ENCODE measurements at places on chromosomes 16 and 17.
A peak's percentile ranks its signal among the peaks of the same experiment; 100 is the strongest.

DNA sequence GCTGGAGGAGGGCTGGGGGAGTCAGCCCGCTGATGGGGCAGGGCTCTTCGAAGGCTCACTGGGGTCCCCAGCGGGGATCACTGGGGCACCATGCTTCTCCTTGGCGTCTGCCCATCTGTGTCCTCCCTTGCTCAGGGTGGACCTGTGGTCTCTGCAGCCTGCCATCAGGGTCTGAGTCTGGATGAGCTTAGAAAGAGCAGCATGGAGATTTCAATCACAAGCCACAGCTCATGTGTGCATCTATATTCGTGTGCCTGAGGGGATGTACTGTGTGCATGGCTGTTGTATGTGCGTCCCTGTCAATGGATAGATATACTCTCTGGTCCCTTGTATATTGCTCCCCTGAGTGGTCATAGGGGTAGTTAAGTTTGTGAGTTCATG, 126.6 kb upstream of the SDK2 start:
- H3K4me3 ChIP-seq, result no peak overlapping the region
- DNase-seq, result no peak
- H3K27me3 ChIP-seq, result no peaks in the 10 kb centered on the region
- H3K36me3 ChIP-seq, result no peaks in the 10 kb centered on the region

- H3K27me3 ChIP-seq, result no peaks in the 10 kb centered on the region
- no peak overlapping the region for H3K27ac ChIP-seq
- H3K4me3 ChIP-seq, result no peak overlapping the region
- H3K4me1 ChIP-seq, result no peaks in the 10 kb centered on the region
- no peak for DNase-seq
Observed at GRCh38 chr16:59260892-59261291, 526.8 kb upstream of the GOT2 start.

GRCh38 chr16:56257239-56257638, 66.0 kb downstream of the GNAO1 start:
- peak overlapping the region; percentile 10 for H3K27ac ChIP-seq
- peak; percentile 90 for DNase-seq
- no peaks in the 10 kb centered on the region for H3K36me3 ChIP-seq
- H3K27me3 ChIP-seq, result no peaks in the 10 kb centered on the region
- no peak overlapping the region for H3K4me3 ChIP-seq

- DNase-seq, result no peak
- H3K27me3 ChIP-seq, result no peaks in the 10 kb centered on the region
- no peaks in the 10 kb centered on the region for H3K36me3 ChIP-seq
- no peak overlapping the region for H3K4me3 ChIP-seq
Observed at GRCh38 chr17:47066095-47066494, 87.0 kb upstream of the RPRML start.

- H3K36me3 ChIP-seq, result no peaks in the 10 kb centered on the region
- H3K4me1 ChIP-seq, result no peaks in the 10 kb centered on the region
- no peak for DNase-seq
- no peak overlapping the region for H3K4me3 ChIP-seq
- no peak overlapping the region for H3K27ac ChIP-seq
Observed at GRCh38 chr17:68352041-68352440, 60.7 kb downstream of the ARSG start.

DNA sequence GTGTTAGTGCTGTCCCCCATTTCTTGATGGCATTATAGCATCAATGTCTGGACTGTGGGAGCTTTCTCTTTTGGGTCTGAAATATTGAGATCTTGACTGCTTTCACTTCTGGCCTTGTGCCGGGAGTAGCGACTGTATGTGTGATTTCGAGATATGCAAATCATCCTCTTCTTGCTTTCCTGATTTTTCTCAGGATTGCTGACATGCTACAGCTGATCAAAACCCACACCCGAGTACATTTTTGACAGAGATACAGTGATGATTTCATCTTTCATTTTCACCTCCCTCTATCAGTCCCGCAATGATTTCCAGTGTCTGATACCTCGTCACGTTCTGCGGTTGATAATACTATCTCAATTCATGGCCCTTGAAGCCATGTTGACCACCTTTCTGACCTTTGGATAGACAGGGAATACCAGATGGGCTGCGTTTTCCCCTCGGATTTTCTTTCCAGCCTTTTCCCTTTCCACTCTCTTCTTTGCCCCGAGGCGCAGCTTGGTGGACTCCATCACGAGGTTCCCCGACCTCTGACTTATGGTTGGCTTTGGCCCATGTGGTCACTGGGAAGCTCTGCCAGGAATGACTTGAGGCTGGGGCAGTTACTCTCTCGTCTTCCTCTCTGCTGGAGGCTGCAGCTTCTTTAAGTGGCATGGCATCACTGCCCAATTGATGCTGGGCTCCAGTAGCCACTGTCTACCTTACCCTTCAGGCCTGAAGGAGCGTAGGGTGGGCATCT, 184.4 kb downstream of the SNX29 start:
- H3K27me3 ChIP-seq, result no peaks in the 10 kb centered on the region
- DNase-seq, result no peak
- H3K36me3 ChIP-seq, result no peaks in the 10 kb centered on the region
- H3K27ac ChIP-seq, result peak overlapping the region; percentile 41
- H3K4me3 ChIP-seq, result no peak overlapping the region

DNA sequence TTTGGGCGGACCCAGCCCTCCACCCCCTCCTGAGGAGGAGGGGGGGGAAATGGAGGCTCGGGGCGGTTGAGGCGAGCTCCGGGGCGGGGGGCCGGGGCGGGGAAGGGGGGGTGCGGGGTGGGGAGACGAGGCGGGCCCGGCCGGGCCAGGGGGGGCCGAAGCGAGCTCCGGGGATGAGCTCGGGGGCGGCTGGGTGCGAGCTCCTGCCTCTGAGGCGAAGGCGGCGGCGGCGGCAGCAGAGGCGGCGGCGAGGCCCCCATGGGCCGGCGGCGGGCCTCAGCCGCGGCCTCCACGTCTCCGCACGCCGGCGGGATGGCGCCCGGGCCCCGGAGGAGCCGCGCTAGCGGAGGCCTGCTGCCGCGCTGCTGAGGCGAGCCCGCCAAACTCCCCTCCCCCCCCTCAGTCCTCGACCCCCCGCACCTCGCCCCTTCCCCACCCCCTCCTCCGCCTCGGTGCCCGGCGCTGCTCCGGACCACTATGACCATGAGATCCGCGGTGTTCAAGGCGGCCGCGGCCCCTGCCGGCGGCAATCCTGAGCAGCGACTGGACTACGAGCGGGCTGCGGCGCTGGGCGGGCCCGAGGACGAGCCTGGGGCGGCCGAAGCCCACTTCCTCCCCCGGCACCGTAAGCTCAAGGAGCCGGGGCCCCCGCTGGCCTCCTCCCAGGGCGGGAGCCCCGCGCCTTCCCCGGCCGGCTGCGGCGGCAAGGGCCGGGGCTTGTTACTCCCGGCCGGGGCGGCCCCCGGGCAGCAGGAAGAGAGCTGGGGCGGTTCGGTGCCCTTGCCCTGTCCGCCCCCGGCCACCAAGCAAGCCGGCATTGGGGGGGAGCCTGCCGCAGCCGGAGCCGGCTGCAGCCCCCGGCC, 596 bp downstream of the MSL1 start:
- H3K4me3 ChIP-seq, result peak overlapping the region; percentile 94
- H3K27me3 ChIP-seq, result no peaks in the 10 kb centered on the region
- peak; percentile 74 for DNase-seq
- no peaks in the 10 kb centered on the region for H3K4me1 ChIP-seq
- peak overlapping the region; percentile 99 for H3K27ac ChIP-seq

DNA sequence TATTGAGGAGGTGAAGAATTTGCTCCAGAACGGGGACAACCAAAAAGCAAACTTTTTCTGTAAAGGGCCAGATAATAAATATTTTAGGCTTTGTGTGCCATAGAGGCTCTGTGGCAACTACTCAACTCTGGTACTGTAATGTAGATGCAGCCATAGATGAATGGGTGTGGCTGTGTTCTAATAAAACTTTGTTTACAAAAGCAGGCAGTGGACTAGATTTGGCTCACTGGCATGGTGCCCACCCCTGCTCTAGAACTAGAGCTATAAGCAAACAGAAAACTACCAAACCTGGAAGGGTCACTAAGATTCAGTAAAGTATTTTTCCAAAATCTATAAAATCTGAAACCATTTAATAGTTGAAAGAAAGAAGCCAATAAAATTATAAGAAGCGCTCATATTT, 24.6 kb upstream of the SMURF2 start:
- no peaks in the 10 kb centered on the region for H3K36me3 ChIP-seq
- no peaks in the 10 kb centered on the region for H3K27me3 ChIP-seq
- no peak for DNase-seq
- no peak overlapping the region for H3K27ac ChIP-seq
- H3K4me3 ChIP-seq, result no peak overlapping the region

- H3K27ac ChIP-seq, result no peak overlapping the region
- no peaks in the 10 kb centered on the region for H3K27me3 ChIP-seq
- H3K36me3 ChIP-seq, result no peaks in the 10 kb centered on the region
Observed at GRCh38 chr17:62935523-62935922, 30.5 kb upstream of the TANC2 start.

GRCh38 chr17:49433000-49433694, 18.5 kb upstream of the PHB1 start:
- DNase-seq, result no peak
- H3K36me3 ChIP-seq, result no peaks in the 10 kb centered on the region
- no peak overlapping the region for H3K4me3 ChIP-seq
- no peaks in the 10 kb centered on the region for H3K4me1 ChIP-seq
- H3K27me3 ChIP-seq, result peaks cover 22% of the 10 kb centered on the region

GRCh38 chr17:72139212-72139611, 18.4 kb downstream of the SOX9 start:
- H3K27me3 ChIP-seq, result no peaks in the 10 kb centered on the region
- peaks cover 7% of the 10 kb centered on the region for H3K4me1 ChIP-seq
- no peak overlapping the region for H3K4me3 ChIP-seq
- H3K36me3 ChIP-seq, result no peaks in the 10 kb centered on the region

Measured in heart left ventricle (tissue), 16 donors.